HTR-8/SVneo (cell line): ENCODE measurements at places on chromosomes 6 and 20.
A peak's percentile ranks its signal among the peaks of the same experiment; 100 is the strongest.

DNA sequence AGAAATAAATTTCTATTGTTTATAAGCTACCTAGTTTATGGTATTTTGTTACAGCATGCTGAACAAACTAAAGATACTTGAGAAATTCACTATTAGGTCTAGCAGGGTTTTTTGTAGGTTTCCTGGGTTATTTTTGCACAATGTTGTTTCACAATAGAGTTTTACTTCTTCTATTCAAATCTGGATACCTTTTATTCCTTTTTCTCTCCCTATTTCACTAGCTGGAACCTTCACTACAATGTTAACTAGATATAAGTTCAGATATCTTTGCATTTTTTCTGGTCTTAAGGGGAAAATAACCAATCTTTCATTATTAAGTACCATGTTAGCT lies 237.7 kb upstream of the CITED2 start:
- DNase-seq = no peak

DNA sequence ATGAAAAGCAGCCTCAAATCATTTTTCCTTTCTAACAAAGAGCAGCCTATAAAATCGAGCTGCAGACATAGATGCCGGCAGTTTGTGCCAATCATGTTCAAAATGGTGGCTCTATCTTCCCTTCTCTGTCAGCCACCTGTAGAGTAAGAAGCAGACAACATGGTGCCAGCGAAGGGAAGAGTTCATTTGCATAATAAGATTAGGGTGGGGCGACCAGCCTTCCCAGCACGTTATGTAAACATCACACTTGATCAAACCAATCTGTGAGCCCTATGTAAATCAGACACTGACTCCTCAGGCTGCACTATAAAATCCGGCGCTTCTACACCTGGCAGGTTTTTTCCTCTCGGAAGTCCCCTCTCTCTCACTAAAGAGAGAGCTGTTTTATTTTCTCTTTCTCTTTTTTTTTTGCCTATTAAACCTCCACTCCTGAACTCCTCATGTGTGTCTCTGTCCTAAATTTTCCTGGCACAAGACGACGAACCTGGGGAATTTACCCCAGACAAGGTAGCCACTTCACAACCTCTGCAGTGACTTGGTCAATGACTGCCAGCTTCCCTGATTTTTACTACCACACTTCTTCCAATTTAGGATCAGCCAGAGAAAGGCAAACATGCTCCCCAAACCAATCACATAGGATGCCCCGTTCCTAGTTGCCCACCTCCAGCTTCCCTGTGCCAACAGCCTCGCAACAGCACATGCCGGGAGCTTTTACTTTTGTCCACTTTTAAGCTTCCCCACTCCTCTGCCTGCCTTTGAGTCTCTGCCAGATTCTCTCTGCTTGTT lies 12.9 kb downstream of the TPMT start:
- no peak for DNase-seq

DNA sequence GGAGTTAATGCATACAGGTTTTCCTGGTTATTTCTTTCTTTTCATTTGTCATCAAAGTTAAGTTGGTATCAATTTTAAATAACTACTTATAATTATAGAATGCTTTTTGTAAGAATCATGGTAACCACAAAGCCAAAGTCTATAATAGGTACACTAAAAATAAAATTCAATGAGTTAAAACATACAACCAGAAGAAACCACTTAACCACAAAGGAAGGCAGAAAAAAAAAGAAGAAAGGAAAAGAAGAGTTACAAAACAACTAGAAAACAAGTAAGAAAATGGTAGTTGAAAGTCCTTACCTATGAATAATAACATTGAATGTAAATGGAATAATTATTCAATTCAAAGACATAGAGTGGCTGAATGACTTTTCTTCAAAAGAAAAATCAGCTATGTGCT lies 45.6 kb downstream of the THBS2 start:
- no peak for DNase-seq

GRCh38 chr6:158654960-158655489 lies 5.2 kb downstream of the SYTL3 start:
- no peak for DNase-seq

DNA sequence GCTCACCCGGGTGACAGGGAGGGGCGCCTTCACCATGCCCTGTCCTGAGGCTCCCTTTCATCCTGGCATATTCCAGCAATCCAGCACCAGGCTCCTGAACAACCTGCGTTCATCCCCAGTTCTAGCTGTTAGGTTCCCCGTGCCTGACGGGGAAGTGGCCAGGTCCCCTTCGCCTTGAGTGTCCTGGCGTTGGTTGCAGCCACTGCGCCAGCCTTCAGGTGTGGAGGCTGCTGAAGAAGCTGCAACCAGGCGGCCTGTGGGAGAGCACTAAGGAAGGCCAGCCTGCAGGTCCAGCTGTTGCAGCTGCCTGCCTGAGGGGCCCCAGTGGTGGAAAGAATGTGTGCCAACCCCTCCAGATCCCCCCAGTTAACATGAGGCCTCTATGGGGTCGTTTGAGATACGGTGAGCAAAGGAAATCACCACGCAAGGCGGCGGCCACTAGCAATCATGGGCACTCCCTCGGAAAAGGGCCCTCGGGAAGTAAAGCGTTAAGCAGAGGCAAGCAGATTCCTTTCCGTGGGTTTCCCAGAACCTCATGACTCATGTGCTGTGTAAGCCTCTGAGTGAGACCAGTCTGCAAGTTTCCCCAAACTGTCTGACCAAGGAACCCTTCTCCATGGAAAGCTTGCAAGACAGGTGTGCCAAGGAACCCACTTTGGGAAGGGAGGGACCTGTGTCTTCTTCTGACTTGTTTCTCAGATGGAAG lies 320.8 kb downstream of the TAF4 start:
- no peak for DNase-seq

DNA sequence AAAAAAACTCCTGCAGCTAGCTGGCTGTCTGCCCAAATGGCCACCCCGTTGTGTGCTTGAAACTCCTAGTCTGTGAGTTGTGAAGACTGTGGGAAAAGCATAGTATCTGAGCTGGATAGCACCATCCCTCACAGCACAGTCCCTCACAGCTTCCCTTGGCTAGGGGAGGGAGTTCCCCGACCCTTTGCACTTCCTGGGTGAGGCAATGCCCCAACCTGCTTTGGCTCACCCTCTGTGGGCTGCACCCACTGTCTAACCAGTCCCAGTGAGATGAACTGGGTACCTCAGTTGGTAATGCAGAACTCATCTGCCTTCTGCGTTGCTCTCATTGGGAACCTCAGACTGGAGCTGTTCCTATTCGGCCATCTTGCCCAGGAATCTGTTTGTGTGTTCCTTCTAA lies 260.6 kb upstream of the STXBP5 start:
- no peak for DNase-seq

- no peak for DNase-seq
Observed at GRCh38 chr6:132017942-132018341, 66.8 kb upstream of the CCN2 start.

DNA sequence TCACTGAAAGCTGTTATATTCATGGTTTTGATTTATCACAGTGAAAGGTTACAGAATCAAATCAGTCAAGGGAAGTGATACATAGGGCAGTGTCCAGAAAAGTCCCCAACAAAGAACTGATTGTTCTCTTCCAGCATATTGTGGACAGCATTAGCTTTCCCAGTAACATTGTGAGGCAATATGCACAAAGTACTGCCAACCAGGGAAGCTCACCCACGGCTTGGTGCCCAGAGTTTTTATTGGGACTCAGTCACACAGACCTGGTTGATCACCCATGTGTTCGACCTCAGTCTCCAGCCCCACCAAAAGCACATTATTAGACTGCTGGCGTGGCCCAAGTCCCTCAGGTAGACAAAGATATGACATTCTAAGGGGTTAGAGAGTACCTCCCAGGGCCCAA lies 76.0 kb downstream of the LCA5 start:
- no peak for DNase-seq

- no peak for DNase-seq
Observed at GRCh38 chr6:144134737-144135136, 15.6 kb upstream of the STX11 start.

GRCh38 chr20:41095110-41095969 lies 42.0 kb upstream of the PLCG1 start:
- DNase-seq = peak; percentile 85

GRCh38 chr6:10633216-10633615 lies 61.2 kb downstream of the C6orf52 start:
- peak; percentile 71 for DNase-seq

GRCh38 chr6:111356551-111356950 lies 126.5 kb downstream of the REV3L start:
- no peak for DNase-seq

- DNase-seq = no peak
Observed at GRCh38 chr6:106939848-106940247, 34.7 kb downstream of the CD24 start.

DNA sequence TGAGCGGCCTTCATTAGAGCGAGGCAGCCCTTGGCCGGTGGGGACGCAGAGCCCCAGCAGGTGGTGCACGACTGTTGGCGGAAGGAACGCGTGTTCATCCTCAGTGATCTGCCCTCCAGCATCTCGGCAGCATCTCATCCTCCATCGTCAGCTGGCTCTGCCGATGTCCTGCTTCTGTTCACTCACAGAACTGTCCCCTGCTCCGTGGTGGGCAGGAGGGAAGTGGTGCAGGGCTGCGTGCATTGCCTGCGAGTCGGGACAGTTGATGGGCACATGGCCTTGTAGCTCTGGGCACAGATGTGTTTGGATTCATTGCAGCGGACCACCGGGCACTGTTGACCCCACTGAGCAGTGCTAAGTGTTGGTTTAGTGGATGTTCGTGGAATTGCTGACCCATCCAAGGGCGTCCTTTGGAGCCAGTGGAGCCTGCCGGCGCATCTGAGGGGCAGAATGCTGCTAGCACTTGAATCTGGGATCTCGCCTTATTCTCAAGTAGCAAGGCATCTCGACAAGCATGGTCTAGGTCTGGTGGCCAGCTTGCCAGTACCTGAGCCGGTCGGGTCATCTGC lies 6.7 kb upstream of the SLC17A9 start:
- no peak for DNase-seq

DNA sequence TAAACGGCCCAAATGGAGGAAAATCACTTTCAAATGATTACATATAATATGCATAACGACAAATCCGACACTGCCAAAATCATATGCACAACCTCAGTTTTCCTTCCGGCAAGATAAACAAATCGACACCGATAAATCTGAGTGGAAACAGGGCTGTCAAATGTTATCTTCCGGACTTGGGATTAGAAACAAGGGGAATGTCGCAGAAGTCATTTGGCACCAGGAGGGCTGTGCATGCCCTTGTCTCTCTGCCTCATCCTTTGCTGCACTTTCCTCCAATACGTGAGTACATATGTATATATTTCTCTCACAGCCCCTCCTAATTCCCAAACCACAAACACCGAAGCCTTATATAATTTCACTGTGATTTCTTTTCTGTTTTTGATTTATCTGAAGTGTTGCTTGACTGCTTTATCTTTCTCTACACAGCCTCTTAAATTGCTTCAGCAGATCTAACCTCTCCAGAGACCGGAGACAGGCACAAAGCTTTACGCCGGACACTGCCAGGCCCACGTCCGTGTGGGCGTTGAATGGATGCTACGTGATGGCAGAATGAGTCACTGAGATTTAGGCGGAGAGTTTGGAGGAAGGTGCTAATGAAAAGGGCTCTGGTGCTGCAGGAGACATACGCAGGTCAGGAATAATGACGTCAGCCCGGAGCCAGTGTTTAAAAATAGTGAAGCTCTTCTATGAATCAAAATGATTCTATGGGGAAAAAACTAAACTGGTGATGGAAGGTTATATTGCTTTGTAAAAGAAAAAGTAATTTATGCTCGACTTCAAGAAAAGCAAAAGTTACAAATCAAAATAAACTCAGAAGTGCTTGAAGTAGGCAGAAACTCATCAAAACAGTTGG lies 21.0 kb upstream of the PRELID3B start:
- DNase-seq = peak; percentile 81

GRCh38 chr20:59605601-59606364 lies 1.4 kb downstream of the PHACTR3 start:
- DNase-seq = no peak

DNA sequence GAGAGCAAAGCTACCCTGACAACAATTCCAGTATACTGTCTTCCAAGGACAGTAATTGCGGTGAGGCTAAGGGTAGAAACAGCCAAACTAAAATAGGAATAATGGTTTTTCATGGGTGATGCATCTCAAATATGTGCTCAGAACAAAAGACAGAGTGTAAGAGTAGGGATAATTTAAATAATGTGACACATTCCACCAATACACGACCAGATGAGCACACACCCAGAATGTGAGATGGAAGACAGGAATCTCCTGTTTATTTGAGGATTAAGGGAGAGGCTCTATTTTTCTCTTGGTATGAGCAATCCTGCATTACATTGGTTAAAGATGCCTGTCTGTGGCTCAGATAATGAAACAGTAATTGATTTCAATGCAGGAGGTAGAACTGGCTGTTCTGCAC lies 292.9 kb upstream of the ZFP64 start:
- no peak for DNase-seq
